ENCODE measurements at places on chromosomes 3 and 15.

DNA sequence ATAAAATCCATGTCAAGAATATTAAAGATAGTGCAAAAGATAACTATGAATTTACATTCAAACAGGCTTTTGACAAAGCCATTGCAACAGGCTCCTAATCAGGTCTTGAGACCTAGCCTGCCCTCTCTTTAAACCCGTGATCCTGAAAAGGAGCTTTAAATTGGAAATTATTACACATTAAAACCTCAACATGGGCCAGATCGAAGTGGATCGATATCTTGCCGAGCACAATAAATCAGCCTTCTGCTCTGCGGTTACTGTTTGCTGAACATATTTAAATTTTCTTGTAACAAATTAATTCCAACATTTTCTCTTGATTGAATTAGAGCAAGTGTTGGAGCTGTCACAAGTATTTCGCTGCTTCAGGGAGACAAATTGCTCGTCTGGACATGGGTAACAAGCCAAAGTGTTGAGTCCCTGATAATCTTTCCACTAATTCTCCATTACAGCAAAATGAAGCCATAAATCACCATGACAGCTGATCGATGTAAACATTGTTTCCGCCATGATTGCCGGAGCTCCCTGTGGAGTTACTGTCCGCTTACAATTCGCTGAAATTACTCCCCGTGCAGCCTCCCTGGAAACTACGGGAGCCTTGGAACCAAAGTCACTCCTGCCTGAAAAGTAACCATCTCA, 47.6 kb downstream of the SHOX2 start:
- no peak for DNase-seq

DNA sequence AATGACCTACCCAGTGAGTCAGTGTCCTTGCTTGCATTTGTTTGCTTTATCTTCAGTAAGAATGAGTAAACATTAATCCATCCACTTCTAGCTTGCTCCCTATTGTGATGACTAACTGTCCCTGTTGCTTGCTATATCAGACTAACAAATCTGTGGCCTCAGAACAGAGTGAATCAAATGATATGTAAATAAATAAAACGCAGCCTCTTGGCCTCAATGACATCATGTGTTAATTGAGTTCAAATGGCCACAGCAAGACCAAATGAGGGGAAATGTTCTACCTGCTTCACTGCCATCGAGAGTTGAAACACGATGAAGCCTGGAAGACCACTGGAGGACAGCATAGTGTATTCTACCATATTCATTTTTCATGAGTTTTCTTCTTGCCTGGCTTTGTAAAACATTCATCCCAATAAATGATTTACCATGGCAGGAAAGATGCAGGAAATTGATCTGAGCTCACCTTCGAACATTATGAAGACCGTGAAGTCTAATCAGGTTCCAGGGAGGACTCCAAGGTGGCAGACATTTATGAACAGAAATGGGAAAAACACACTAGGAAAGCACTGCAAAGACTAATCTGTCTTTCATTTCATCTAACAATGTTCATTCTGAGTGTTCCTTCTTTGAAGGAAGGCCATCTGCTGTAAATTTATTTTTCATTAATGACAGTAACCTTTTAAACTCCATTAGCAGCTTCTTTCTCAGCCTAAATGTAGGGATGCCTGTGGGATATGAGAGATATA, 1144.5 kb downstream of the TUSC7 start:
- DNase-seq = no peak

GRCh38 chr3:34381243-34381642, 582.8 kb downstream of the PDCD6IP start:
- no peak for DNase-seq

DNA sequence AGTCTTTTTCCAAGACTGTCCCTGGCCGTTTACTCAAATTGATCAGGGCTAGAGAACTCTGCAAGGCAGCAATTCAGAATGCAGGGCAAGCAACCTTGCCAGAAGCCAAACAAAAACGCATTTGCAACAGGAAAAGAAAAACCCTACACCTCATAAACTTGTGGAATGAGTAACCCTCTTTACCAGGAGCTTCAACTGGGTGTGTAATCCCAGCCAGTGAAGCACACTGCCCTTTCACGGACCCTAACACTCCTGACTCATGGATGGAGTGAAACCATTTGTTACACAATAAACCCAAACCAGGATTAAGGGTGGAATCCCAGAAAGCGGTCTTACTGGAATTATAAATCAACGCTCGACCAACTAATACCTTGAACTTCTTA, 14.8 kb upstream of the LDHAL6B start:
- DNase-seq = no peak

DNA sequence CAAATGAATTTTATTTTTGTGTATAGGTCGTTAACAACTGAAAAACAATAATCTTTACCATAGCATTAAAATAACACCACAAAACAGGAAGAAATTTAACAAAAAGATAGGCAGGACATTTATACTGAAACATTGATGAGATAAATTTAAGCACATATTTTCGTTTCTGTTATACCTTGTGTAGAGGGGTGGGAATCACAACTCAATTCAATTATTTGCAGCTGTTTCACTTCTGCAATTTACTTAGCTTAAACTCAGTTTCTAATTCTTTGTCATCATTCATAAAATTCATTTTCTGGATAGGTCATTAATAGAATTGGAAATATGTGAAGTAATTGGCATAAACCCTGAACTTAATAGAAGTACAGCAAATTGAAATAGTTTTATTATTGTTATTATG, 42.3 kb downstream of the TP63 start:
- no peak for DNase-seq

- DNase-seq = no peak
These were observed 37.5 kb downstream of the SERPINI1 start for GRCh38 chr3:167772992-167773391.

Measured in SK-N-MC (cell line).